ENCODE measurements at places on chromosomes 6 and 20. TPM values are rescaled to one million over a fixed set of nuclear protein-coding genes. Genes with fewer than 3 reads are reported as not detected.

DNA sequence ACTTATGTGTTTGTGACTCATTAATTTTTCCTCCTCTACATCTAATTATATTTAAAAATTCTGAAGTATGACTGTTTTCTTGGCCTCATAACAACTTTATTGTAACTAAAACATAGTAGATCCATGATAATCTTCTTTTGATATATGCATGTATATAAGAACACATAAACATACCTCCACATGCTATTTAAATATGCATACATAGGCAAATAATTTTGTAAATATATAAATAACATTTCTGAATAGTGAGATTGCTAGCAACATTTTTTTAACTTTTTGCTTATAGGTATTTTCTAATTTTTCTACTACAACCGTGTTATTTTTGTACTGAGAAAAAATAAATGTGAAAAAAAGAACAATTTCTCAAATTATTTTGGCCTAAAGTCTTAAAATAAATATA is 627.6 kb downstream of the HTR1B start:
- no peaks in the 10 kb centered on the region for H3K27me3 ChIP-seq
- no peak overlapping the region for H3K4me3 ChIP-seq
- H3K4me1 ChIP-seq, result no peaks in the 10 kb centered on the region
- H3K27ac ChIP-seq, result no peak overlapping the region
- no peak for DNase-seq

GRCh38 chr20:64156136-64156885 is 7.9 kb upstream of the MYT1 start:
- no peaks in the 10 kb centered on the region for H3K36me3 ChIP-seq
- no peaks in the 10 kb centered on the region for H3K4me1 ChIP-seq
- no peak overlapping the region for H3K27ac ChIP-seq
- DNase-seq, result no peak
- H3K4me3 ChIP-seq, result no peak overlapping the region
- no peaks in the 10 kb centered on the region for H3K27me3 ChIP-seq

GRCh38 chr6:157530724-157531168 is 149.8 kb downstream of the ZDHHC14 start:
- no peak overlapping the region for H3K4me3 ChIP-seq
- H3K27ac ChIP-seq, result no peak overlapping the region
- H3K27me3 ChIP-seq, result no peaks in the 10 kb centered on the region

The C2 gene
- polyA plus RNA-seq, result 7.2 TPM

DNA sequence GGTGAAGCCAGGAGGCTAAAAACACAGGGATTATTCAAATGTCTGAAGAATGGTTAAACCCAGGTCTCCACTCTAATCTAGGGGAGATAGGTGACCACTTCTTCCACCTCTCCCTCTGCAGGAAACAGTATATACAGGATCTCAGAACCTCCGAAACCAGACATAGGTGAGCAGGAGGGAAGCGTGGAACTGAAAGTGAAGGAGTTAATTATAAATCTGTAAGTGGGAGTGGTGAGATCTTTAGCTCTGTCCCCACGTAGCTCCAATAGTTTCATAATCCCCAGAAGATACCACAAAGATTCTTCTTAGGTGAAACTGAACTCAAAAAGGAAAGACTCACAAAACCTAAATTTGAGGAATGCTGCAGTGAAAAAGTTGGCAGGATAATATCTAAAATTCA is 76.8 kb downstream of the THEMIS start:
- no peaks in the 10 kb centered on the region for H3K36me3 ChIP-seq
- H3K27me3 ChIP-seq, result no peaks in the 10 kb centered on the region
- no peak overlapping the region for H3K27ac ChIP-seq
- H3K4me3 ChIP-seq, result no peak overlapping the region

DNA sequence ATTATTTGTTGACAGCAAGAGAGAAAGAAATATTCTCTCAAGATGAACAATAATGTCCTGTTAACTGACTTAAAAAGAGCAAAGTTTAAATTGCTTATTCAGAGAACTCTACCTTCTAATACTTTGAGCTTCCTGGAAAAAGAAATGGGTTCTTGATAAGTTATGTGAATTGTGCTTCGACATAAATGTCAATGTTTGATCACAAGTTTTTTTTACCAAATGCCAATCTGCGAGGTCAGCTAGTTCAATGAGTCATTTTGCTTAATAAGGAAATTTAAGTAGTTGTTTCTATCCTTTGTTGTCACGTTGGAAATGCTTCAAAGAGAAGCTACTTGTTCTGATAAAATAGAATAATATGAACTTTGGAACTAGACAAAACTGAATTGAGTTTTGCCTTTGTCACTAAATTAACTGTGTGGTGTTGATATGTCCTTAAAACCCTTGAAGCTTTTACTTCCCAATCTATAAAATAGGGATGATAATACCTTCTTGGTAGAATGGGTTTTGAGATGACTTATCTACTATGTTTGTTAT is 642.1 kb upstream of the FLRT3 start:
- H3K27ac ChIP-seq, result no peak overlapping the region
- H3K4me1 ChIP-seq, result no peaks in the 10 kb centered on the region

The LAMA4 gene
- not detected for polyA plus RNA-seq

DNA sequence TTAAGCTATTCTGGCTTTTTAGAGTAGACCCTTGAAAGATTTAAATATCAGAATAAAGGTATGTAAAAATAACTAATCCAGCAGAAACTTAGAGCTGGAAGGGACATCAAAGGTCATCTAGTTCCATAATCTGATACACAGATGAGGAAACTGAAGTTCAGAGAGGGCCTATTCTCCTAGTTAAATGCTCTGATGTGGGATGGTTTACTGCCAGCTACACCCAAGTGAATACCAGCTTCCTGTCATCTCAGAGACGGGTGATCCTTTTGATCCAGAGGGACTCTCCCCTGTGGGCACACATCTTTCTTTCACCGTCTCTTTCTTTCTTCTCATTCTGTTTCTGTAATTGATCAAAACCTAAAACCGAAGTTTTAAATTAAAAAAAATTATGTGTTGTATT is 94.1 kb downstream of the MAN1A1 start:
- no peaks in the 10 kb centered on the region for H3K4me1 ChIP-seq
- H3K4me3 ChIP-seq, result no peak overlapping the region
- H3K36me3 ChIP-seq, result no peaks in the 10 kb centered on the region
- H3K27me3 ChIP-seq, result no peaks in the 10 kb centered on the region

DNA sequence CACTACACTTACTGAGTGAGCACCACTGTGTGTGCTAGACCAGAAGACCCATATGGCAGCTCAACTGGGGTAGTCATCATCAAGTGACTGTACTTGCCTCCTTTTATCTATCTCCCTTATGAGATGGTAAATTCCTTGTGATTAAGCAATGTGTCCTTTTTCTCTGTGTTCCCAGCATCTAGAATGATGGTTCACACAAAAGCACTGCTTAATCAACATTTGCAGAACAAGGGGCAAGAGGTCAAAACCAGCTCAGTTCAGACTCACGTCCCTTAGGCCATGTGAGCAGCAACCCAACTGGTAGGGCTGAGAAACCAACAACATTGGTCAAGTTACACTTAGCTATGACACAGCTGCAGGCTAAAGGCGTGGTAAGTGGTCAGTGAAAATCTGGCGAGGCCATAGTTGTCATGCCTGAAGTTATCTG is 10.0 kb downstream of the TRAM2 start:
- H3K4me3 ChIP-seq, result no peak overlapping the region
- no peak for DNase-seq
- H3K4me1 ChIP-seq, result no peaks in the 10 kb centered on the region
- no peaks in the 10 kb centered on the region for H3K27me3 ChIP-seq

DNA sequence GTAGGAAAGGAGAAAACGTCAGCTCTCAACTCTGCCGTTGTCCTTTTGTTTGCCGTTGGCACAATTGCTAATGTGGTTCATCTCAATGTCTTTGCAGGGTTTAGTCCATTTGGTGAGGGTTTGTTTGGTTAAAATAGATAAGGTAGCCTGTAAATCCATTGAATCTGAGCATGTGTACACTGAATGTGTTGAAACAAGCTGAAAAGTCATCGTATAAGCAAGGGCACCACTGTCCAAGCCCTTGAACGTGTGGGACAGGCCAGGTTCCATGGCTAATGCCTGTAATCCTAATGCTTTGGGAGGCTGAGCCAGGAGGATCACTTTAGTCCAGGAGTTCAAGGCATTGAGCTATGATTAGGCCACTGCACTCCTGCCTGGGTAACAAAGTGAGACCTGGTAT is 224.7 kb upstream of the PLCB4 start:
- no peak overlapping the region for H3K27ac ChIP-seq
- DNase-seq, result no peak
- no peaks in the 10 kb centered on the region for H3K36me3 ChIP-seq
- H3K4me1 ChIP-seq, result no peaks in the 10 kb centered on the region
- H3K4me3 ChIP-seq, result no peak overlapping the region

DNA sequence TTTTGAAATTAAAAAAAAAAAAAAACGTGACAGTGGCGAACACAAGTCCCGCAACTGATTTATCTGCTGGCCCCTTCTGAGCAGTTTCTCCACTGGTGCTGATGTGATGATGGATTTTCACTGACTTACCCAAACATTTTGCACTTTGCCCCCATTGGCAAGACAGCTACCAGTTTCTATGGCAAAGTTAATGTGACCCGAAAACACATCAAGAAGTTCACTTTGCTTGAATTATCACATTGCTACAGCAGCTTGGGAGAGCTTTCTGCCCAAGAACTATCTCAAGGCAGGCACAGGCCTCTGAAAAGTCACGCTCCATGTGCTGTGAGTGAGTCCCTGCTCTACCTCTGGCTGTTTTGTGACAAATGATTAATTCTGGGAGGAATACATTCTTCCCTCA is 127.9 kb upstream of the EDN1 start:
- H3K27me3 ChIP-seq, result no peaks in the 10 kb centered on the region
- no peaks in the 10 kb centered on the region for H3K4me1 ChIP-seq
- H3K36me3 ChIP-seq, result peaks cover 6% of the 10 kb centered on the region
- no peak for DNase-seq
- no peak overlapping the region for H3K27ac ChIP-seq

The PNLDC1 gene
- polyA plus RNA-seq, result not detected

GRCh38 chr20:3135507-3136070 is 24.1 kb downstream of the FASTKD5 start:
- no peak for DNase-seq
- H3K27me3 ChIP-seq, result no peaks in the 10 kb centered on the region
- H3K4me3 ChIP-seq, result no peak overlapping the region
- no peaks in the 10 kb centered on the region for H3K4me1 ChIP-seq

GRCh38 chr6:13550656-13551055 is 23.7 kb upstream of the SIRT5 start:
- no peaks in the 10 kb centered on the region for H3K27me3 ChIP-seq
- DNase-seq, result no peak
- no peaks in the 10 kb centered on the region for H3K36me3 ChIP-seq
- H3K4me1 ChIP-seq, result no peaks in the 10 kb centered on the region
- H3K27ac ChIP-seq, result no peak overlapping the region

DNA sequence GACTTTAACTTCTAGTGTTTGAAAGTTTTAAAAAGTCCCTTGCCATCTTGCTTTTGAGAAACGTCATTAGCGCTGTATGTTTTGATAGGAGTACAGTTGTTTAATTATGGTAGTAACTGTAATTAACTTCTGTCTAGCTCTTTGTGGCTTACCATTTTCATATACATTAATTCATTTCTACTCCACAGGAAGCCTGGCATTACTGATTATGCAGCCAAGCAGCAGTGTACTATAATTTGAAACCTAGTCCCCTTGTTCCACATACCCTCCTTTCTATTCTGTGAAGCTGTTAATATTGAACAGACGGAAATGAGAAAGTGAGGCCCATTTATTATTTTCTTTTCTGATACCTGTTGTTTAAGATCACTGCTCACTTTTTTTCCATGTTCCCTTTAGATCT is 235.4 kb downstream of the CDKAL1 start:
- H3K27me3 ChIP-seq, result no peaks in the 10 kb centered on the region
- no peaks in the 10 kb centered on the region for H3K36me3 ChIP-seq
- H3K27ac ChIP-seq, result no peak overlapping the region
- H3K4me1 ChIP-seq, result no peaks in the 10 kb centered on the region
- H3K4me3 ChIP-seq, result no peak overlapping the region

- no peaks in the 10 kb centered on the region for H3K36me3 ChIP-seq
- no peaks in the 10 kb centered on the region for H3K27me3 ChIP-seq
- H3K4me3 ChIP-seq, result no peak overlapping the region
Measured at GRCh38 chr6:21270636-21271201, 322.8 kb upstream of the SOX4 start.

The HM13 gene
- polyA plus RNA-seq, result 329 TPM

GRCh38 chr6:158863646-158864045 is 44.5 kb upstream of the EZR start:
- no peak for DNase-seq
- H3K27ac ChIP-seq, result no peak overlapping the region
- no peaks in the 10 kb centered on the region for H3K27me3 ChIP-seq
- H3K4me1 ChIP-seq, result no peaks in the 10 kb centered on the region
- no peaks in the 10 kb centered on the region for H3K36me3 ChIP-seq
- no peak overlapping the region for H3K4me3 ChIP-seq

The ESR1 gene
- polyA plus RNA-seq, result 0.24 TPM

The MYBL2 gene
- 0.08 TPM for polyA plus RNA-seq

DNA sequence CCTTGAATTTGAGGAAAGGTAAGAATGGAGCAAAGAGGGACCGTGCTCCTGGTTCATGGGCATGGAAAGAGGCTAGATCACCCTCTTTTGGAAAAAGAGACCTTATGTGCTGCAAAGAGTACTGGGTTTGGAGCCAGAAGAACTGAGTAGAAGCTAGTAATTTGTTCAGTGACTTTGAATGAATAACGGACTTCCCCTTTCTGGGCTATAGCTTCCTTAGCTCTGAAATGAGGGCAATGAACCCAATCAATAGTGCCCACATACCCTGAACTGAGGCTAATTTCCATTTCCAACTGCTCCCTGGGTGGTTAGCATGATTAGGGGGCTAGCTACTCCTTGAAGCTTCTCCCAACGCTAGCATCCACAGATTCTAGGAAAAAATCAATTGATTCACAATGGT is 121.4 kb downstream of the UNC5CL start:
- no peaks in the 10 kb centered on the region for H3K4me1 ChIP-seq
- no peaks in the 10 kb centered on the region for H3K27me3 ChIP-seq
- no peak overlapping the region for H3K4me3 ChIP-seq
- H3K36me3 ChIP-seq, result no peaks in the 10 kb centered on the region

GRCh38 chr6:121951123-121951522 is 448.3 kb upstream of the HSF2 start:
- H3K27me3 ChIP-seq, result no peaks in the 10 kb centered on the region
- no peak overlapping the region for H3K27ac ChIP-seq
- H3K36me3 ChIP-seq, result no peaks in the 10 kb centered on the region

DNA sequence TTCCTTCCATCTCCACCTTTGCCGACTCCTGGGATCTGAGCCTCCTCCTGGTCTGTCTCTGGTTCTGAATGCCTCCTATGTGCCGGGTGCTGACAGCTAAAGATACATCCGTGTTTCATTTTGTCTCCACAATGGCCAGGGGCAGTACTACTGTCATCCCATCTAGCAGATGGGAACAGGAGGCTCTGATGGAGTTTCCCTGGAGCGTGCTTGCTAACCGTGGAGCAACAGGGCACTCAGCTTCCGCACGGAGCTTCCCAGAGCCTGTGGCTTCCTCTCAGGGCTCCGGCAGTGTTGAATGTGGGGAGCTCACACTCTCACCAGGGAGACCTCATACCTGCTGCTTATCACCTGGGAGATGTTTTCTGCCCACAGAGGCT is 11.9 kb upstream of the NPBWR2 start:
- H3K4me3 ChIP-seq, result no peak overlapping the region
- H3K27me3 ChIP-seq, result no peaks in the 10 kb centered on the region
- H3K27ac ChIP-seq, result no peak overlapping the region
- H3K36me3 ChIP-seq, result no peaks in the 10 kb centered on the region

The C20orf144 gene
- not detected for polyA plus RNA-seq
